Right atrium auricular region (tissue), 2 donors: ENCODE measurements at places on chromosomes 1 and 21. TPM values are rescaled to one million over a fixed set of nuclear protein-coding genes. Genes with fewer than 3 reads are reported as not detected.

Gene CNTN2
- total RNA-seq: 0.41 TPM

- H3K27ac ChIP-seq: peak overlapping the region; percentile 78
- no peak overlapping the region for H3K4me3 ChIP-seq
- no peaks in the 10 kb centered on the region for H3K36me3 ChIP-seq
- H3K27me3 ChIP-seq: no peaks in the 10 kb centered on the region
- H3K4me1 ChIP-seq: no peaks in the 10 kb centered on the region
Measured at GRCh38 chr1:55197099-55197498, 18.1 kb downstream of the USP24 start.

DNA sequence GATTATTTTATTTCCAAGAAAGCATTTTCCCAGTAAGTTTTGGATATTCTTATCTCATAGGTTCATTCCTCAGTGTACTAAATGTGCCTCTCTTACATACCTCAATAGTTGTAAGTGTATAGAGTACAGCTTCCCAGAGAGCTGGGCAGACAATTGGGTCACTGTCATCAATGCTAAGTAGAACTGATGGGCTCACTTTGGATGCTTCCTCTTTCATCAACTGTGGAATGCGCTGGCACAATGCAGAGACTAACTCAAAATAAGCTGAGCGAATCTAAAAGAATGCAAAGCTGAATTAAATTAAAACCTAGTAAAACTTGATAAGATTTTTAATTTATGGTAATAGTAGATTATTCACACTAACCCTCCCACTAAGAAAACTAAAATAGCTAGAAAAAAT, 21.5 kb downstream of the LTN1 start:
- no peaks in the 10 kb centered on the region for H3K27me3 ChIP-seq
- no peak overlapping the region for H3K27ac ChIP-seq
- H3K36me3 ChIP-seq: peaks cover 50% of the 10 kb centered on the region
- no peak overlapping the region for H3K4me3 ChIP-seq
- peaks cover 5% of the 10 kb centered on the region for H3K4me1 ChIP-seq

GRCh38 chr1:76337542-76338219, 263.1 kb downstream of the ST6GALNAC3 start:
- no peaks in the 10 kb centered on the region for H3K27me3 ChIP-seq
- no peak overlapping the region for H3K4me3 ChIP-seq
- no peaks in the 10 kb centered on the region for H3K36me3 ChIP-seq
- no peak for DNase-seq
- H3K4me1 ChIP-seq: peaks cover 12% of the 10 kb centered on the region
